ENCODE measurements at places on chromosomes 7 and 10.

- peak; percentile 84 for DNase-seq
These were observed 514 bp downstream of the NHLRC2 start for GRCh38 chr10:113854761-113855588.

- no peak for DNase-seq
These were observed 54.9 kb upstream of the SP4 start for GRCh38 chr7:21373031-21373430.

DNA sequence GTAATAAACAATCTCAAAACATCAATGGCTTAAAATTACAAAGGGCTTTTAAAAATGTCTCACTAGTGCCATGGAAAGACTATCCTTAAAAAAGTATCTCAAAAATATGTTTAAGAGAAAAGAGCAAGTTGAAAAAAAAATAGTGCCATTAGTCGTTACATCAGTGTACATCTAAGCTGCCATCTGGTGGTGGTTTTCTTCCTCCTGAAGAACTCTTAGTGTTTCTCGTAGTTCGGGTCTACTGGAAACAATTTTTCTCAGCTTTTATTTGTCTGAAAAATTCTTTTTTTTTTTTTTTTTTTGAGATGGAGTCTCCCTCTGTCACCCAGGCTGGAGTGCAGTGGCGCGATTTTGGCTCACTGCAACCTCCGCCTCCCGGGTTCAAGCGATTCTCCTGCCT lies 5.9 kb upstream of the GARIN1A start:
- no peak for DNase-seq

DNA sequence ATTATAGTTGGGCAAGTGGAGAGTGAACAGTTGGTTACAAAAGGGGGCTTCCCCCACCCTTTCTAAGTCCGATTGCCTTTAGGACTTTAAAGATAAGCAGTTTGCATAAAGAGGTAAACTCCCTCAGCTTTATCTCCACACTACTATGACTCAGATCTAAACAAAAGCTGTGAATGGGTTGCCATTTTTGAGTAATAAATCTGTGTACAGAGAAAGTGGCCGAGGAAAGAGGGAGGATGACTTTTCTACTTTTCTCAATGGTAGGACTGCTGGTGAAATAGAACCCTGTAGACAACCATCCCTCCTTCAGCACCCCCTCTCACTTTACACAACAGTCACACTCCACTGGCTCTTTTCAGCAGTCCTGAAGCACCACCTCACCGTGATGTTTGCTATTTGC lies 71.2 kb downstream of the DNMBP start:
- DNase-seq, result no peak

DNA sequence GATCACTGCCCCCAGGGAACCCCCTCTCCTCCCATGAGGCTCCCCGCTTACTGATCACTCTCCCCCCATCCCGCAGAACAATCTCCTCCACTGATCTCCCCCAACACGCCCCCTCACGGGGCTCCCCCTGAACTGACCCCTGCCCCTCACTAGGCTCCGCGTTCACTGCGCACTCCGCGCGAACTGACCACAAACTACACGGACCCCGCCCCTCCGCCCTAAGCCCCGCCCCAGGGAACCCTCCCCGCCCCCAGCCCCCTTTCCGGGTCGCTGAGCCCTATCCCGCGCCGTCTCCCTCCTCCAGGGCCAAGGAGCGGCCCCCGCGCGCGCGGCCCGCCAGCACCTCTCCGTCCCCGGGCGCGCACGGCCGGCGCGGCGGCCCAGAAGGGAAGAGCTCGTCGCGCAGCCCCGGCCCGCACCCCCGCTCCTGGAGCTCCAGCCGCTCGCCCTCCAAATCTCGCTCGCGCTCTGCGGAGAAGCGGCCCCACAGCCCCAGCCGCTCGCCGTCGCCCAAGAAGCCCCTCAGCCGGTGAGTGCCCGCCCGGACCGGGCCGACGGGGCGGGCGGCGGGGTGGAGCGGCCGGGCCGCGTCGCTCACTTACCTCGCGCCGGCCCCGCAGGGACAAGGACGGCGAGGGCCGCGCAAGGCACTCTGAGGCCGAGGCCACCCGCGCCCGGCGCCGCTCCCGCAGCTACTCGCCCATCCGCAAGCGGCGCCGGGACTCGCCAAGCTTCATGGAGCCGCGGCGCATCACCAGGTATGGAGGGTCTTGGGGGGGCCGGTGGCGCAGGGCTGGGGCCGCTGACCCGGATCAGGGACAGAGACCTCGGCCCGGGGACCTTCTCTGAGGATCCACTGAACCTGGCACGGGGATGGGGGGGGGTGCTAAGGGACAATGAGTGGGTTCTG lies 19.9 kb upstream of the HSPB1 start:
- peak; percentile 40 for DNase-seq

DNA sequence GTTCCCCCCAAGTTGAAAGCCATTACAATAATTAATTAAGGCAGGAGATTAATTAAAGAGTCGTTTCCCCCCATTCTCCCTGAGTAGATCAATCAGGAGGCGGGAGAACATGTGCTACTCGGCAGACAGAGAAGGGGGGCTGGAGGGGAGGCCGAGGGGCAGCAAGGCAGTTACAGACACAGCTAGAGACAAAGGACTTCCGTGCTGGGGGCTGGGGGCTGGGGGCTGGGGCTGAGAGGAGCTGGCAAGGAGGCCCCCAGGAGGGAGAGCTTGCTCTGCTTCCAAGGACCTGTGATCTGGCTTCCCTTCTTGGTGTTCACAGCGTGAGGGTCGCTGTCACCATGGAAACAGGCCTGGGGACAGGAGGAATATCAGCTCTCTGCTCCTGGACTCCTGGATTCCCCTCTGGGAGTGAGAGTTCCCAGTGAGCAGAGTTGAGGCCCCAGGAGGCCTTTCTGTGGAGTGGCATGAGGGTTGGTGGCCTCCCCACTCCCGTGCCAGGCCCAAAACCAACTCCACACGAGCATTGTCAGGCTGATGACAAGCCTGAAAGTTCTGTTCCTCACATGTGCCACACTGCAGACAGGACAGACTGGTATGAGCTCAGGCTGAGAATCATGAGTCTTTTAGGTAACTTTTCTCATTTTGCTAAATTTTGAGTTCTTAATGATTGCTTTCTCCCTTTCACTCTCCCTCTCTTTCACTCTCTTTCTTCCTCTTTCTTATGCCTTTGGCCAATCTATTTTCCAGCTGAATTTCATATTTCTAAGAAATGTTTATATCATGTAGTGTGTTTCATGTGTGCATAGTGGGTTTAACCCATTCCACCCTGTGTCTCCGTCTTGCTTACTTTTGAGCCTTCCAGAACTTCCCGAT lies 16.4 kb downstream of the FAM241B start:
- no peak for DNase-seq

GRCh38 chr7:80858141-80858903 lies 60.5 kb downstream of the SEMA3C start:
- DNase-seq, result no peak

DNA sequence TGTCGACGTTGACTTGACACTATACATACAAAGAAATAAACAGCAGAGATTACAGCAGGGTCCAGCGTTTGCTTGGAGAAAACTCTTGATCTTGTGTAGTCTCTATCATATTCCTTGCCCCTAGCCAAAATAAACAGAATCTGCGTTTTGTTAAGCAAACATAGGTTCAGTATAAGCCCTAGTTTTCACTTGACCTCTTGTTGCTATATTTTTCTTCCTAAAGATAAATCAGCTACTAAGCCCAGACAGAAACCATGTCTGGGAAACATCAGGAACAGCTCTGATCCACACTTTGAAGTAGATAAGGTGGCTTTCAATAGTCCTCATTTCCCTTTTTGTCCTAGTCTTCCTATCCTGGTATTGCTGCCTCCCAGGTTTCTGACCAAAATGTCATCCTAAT lies 328.2 kb upstream of the MAGI2 start:
- no peak for DNase-seq

- no peak for DNase-seq
These were observed 37.0 kb upstream of the ZMIZ1 start for GRCh38 chr10:79031723-79032122.

DNA sequence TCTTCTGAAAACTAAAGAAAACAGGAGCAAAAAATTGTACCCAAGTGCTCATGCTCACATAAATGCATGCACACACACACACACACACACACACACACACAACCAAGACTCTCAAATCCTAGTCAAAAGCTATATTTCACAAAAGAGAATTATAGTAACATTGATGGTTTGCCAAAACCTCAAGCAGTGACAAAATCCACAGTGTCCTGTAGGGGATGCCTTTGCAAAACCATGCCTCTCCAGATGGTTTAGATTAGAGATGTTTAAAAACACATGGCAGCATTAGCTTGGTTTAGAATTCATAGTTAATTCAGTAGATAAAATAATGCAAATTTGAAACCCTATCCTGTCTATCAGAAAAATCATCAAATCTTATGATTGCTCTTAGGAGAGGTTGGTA lies 232.2 kb downstream of the DYNC1I1 start:
- no peak for DNase-seq

GRCh38 chr7:151866761-151867655 lies 9.9 kb downstream of the PRKAG2 start:
- DNase-seq, result no peak

- no peak for DNase-seq
These were observed 77.5 kb downstream of the CHN2 start for GRCh38 chr7:29272057-29272456.

DNA sequence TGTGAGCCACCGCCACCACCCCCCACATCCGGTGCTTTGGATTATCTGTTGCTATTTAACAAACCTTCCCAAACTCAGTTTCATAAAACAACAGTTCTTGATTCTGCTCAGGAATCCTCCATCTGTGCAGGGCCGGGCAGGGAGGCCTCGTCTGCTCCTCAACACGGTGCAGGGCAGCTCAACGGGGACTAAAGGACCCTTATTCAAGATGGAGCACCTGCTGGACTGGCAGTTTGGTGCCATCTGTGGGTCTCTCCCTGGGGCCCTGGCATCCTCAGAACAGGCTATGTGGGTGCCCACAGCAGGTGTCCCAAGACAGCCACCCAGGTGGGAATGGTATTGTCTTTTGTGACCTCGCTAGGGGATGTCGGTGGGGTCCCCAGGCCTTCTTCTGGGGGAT lies 31.0 kb upstream of the ELFN1 start:
- DNase-seq, result no peak

- DNase-seq, result no peak
These were observed 52.0 kb downstream of the GTF2IRD1 start for GRCh38 chr7:74505471-74506324.

DNA sequence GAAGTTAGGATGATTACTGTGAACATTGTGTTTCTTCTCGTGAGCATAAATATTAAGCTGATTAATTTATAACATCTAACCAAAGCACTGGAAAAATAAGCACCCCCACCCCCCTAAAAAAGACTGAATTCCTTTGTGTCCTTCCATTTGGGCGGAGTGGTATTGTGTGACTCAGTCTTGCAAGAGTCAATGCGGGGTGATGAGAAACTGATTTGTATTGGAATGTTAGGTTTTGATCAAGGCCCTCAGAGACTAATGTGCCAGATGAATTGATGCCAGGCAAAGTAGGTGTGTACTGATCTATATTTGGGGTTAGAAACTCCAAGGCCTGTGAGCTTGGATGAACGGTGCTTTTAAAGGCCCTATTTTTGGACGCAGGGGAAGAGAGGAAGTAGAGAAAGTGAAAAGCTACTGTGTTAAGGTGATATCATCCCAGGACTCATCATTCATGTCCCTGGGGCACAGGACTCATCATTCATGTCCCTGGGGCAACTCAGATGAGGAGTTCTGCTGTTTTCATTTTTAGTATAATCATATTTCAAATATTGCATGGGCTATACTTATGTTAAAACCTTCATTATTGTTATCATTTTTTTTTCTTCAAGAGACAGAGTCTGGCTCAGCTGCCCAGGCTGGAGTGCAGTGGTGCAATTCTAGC lies 61.3 kb upstream of the PTN start:
- no peak for DNase-seq

DNA sequence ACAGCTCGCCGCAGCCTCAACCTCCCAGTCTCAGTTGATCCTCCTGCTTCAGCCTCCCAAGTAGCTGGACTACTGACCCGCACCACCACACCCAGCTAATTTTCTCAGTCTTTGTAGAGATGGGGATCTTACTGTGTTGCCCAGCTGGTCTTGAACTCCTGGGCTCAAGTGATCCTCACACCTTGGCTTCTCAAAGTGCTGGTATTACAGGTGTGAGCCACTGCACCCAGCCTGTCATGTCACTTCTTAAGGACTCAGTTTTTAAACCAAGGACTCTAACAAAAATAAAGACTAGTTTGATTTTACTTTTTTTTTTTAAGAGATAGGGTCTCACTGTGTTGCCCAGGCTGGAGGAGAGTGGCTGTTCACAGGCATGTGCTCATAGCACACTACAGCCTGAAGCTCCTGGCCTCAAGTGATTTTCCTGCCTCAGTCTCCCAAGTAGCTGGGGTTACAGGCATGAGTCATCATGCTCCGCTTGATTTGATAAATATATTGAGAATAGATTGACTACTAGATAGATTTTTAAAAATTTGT lies 16.5 kb upstream of the PPP3CB start:
- no peak for DNase-seq

- peak; percentile 26 for DNase-seq
These were observed 754.0 kb downstream of the KCNMA1 start for GRCh38 chr10:76883596-76883995.

DNA sequence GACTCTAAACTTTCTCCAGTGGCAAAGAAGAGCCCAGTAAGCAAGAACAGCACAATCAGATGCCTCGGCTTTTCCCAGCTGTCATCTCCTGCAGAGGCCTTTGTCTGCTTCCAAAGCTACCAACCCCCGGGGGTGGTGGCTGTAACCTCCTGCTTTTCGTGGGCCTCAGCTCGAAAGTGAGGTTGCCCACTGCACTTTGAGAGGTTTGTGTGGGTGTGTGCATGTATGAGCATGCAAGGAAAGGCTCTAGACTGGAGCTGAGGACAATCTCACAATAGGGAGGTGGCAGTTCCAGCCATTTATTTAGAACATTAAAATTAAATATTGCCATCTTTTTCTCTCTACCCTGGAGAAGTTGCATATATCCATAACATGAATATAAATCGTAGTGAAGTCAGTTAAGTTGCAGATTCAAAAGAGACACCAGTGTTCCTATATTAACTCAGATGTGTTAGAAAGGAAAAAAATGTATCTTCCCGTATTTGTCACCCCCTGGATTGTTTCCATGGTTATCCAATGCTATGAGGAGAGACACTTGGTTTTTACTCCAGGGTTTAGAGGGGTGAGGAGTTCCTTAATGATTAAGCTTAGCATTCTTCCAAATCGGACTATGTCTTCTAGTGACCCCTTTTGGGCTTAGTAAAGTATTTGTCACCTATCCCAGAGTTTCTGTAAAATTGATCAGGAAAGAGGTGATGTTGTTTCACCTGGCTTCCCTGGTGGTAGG lies 781.1 kb downstream of the INHBA start:
- no peak for DNase-seq

DNA sequence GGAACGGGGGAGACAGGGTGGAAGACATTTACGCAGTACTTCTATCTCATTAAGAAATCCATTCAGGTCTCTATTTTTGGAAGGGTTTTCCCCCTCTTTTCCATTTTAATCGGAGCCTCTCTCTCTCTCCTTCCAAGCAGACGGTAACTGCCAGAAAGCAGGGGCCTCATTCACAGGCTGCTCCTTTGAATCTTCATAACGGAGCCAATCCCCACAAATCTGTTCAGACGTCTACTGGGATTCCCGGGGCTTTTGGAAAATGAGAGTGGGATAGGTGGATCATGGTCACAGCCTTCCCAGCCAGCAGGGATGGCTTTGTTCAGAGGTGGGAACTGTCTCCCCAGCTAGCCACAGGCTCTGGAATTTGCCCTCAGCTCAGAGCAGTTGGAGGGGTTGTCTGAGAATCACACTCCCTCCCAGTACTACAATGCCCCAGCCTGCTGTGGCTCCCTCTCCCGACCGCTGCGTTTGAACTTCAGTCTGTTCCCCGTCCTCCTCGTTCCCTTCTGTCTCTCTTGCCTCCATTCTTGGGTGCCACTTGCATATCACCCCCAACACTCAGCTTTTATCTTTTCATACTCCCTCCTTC lies 413.6 kb downstream of the PLXNA4 start:
- DNase-seq, result no peak

Measured in B cell (primary cell).